GM04504 (cell line): ENCODE measurements at places on chromosomes 4 and X.
A peak's percentile ranks its signal among the peaks of the same experiment; 100 is the strongest.

GRCh38 chr4:119735165-119735651 lies 106.6 kb upstream of the PDE5A start:
- peak; percentile 79 for DNase-seq

- DNase-seq: no peak
These were observed 38.3 kb upstream of the MAPK10 start for GRCh38 chr4:86398187-86398586.

DNA sequence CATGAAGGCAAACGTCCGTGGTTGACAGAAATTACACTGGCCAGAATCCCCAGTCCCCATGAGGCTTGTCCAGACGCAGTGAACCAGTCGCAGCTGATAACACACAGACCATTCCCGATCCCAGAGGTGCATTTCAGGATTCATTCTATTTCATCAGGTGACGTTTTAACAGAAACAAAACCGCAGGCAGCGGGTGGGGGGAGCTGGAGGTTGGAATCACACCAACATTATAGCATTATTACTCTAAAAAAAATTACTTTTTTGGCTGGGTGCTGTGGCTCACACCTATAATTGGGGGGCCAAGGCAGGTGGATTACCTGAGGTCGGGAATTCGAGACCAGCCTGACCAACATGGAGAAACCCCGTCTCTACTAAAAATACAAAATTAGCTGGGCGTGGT lies 25.2 kb downstream of the NOP14 start:
- DNase-seq: no peak

- no peak for DNase-seq
These were observed 711.6 kb upstream of the GRID2 start for GRCh38 chr4:91592125-91592524.

- DNase-seq: peak; percentile 68
These were observed 32.3 kb upstream of the ZFX start for GRCh38 chrX:24117258-24117657.

- no peak for DNase-seq
These were observed 56.6 kb upstream of the HOPX start for GRCh38 chr4:56737666-56738065.

- no peak for DNase-seq
These were observed 226.1 kb upstream of the ANXA3 start for GRCh38 chr4:78325271-78326157.

- peak; percentile 8 for DNase-seq
These were observed 2.6 kb downstream of the RAB28 start for GRCh38 chr4:13481569-13481968.

DNA sequence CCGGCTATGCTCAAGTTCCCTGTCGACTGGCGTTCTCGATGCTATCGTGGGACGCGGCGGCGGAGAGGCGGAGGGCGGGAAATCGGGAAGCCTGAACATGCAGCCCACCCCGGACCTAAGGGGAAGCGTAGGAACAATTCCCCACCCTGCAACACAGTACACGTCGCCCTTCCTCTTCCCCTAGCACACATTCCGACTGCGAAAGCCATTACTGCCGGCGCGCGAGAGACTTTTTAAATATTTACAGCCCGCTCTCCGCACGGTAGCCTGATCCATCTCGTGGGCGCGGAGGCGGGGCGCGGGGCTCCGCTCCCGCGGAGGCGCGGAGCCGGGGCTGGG lies 48.1 kb upstream of the BCOR start:
- no peak for DNase-seq

- no peak for DNase-seq
These were observed 4.3 kb downstream of the ZXDB start for GRCh38 chrX:57596109-57596508.

- no peak for DNase-seq
These were observed 330.3 kb upstream of the EPHA5 start for GRCh38 chr4:66000510-66001117.

DNA sequence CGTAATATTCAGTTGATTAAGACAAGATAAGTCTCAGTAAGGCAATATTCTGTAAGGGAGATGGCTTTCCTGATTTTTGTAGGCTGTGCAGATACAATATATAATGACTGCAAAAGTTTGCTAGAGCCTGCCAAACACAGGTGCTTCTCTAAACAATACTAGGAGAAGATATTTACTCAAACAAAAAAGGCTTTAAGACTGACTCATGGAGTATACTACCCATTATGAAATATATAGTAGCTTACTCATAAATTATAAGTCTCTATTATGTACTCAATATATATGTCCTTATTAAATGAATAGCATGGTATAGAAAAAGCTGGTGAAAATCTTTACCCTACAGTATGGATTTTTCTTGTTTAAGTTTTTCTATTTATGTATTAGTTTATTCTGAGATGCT lies 93.2 kb upstream of the IL15 start:
- no peak for DNase-seq

- no peak for DNase-seq
These were observed 18.8 kb upstream of the SYNPO2 start for GRCh38 chr4:118869808-118870342.

GRCh38 chr4:51825341-51825740 lies 17.6 kb upstream of the DCUN1D4 start:
- DNase-seq: no peak

GRCh38 chr4:176363072-176363471 lies 43.3 kb downstream of the SPCS3 start:
- DNase-seq: no peak

- DNase-seq: no peak
These were observed 57.3 kb upstream of the CXCL8 start for GRCh38 chr4:73683033-73683432.

GRCh38 chrX:56385336-56385735 lies 153.2 kb downstream of the KLF8 start:
- DNase-seq: no peak

GRCh38 chr4:188986271-188986689 lies 847.0 kb downstream of the TRIML1 start:
- peak; percentile 20 for DNase-seq

- peak; percentile 3 for DNase-seq
These were observed 4.5 kb upstream of the NKX1-1 start for GRCh38 chr4:1410491-1411325.

GRCh38 chr4:37662861-37663390 lies 23.2 kb downstream of the RELL1 start:
- no peak for DNase-seq

GRCh38 chr4:181479141-181479540 lies 764.1 kb upstream of the TENM3 start:
- DNase-seq: no peak

DNA sequence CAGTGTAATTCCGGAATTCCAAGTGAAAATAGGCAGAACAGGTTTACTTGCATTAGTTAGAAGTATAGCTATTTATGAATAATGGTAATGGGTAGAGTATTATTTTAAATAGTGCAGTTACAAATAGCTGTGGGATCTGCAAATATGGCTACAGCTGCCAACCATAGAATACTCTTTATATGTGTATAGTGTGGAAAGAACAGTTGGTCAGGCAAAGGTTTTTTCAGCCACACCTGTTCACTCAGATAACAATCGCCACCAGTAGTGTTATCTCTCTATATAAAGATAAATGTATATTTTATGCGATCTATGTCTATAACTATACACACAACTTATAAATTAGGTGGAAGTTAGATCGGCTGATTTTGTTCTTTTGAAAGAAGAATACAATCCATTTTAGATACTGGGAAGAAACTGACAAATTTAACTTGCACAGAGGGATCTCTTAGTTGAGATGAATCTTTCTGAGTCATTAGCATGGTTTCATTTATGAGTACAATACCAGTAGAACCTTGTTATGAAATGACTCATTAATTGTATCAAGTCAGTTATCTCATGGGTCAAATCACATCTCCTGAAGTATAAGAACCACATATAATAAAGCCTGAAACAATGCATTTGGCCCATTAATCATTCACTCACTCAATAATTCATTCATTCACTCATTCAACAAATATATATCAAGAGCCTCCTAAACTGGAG lies 100.9 kb upstream of the NR3C2 start:
- no peak for DNase-seq

- no peak for DNase-seq
These were observed 81.2 kb upstream of the TBL1X start for GRCh38 chrX:9383655-9384054.

DNA sequence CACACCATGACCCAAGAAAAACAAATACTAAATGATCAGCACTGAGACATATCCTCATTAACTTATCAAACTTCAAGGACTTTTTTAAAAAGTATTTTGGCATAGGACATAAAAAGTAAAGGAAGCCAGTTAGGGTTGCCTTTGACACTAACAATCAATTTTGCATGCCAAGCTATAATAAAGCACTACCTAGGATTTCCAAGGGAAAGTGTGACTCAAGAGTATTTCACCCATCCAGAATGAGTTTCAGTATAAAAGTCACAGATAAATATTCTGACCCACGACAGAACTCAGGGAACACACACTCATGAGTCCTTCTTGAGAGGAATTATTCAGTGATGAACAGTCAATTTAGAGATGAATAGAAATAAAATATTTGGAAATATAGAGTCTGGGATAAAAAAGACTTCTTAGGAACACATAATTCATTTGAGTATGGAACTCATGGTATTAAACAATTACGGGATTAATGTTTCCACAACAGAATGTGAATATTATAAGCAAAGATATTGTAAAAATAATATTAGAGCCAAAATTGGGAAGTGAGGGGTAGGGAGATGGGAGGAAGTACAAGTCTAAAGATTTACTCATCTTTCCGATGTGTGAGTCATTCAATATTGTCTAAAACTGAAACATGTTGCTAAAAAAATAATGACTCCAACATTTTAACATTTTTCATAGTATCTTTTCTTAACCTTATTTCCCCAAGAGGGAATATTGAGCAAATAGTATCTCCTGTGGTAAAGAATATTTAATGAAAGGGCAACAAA lies 143.5 kb upstream of the LNX1 start:
- DNase-seq: peak; percentile 44

DNA sequence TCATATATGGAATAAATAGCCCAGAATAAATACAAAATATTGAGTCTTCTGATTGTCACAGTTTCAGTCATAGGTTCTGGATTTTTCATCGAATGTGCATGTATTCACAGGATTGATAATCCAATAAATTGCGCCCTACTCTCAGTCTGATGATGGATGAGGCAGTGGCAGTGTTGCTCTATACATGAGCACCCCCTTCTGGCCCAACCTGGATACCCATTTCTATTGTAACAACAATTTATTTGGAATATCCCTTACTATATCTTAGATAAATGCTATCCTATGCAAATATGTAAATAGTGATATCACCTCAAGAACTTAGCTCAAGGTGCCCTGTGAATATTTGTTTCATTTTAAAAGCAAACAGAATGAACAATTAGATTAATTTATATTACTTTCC lies 733.7 kb upstream of the PABPC4L start:
- peak; percentile 3 for DNase-seq

DNA sequence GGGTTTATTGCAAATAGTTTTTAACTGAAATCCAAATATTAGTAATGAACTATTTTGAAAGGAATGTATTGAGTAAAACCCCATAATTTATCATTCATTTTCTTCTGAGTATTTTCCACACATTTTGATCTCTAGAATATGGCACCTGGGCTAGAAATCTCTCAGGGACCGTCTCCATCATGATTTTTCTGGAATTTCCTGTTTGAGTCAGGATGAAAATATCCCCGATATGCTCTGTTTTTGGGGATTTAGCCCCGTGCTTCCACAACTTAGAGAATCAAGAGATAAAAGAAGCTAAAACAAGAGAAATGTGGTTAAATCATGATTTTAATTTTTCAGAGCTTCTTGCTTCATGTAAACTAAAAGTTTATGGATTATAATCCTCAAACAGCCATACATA lies 114.2 kb downstream of the SPCS3 start:
- DNase-seq: no peak

DNA sequence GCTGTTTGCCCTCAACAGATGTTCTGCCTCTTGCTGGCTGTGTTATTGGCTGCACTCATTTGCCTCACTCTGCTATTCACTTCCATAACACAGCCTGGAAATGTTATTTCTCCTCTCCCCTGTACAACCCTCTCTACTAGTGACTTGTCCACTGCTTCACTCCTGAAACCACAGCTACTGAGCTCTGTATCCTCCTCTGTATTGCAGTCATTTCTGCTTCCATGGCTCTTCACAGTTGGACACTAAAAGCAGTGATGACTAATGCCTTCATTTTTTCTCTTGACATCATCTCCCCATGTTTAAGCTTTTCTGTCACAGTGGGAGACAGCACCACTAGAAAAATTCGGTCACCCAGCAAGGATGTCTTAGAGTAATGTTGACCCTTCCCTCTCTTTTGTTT lies 123.0 kb upstream of the PPP1R2C start:
- DNase-seq: no peak

- no peak for DNase-seq
These were observed 43.0 kb upstream of the TEX13D start for GRCh38 chrX:124289443-124289842.

- DNase-seq: no peak
These were observed 73.2 kb upstream of the NKX1-1 start for GRCh38 chr4:1479454-1479853.

GRCh38 chrX:105483011-105483410 lies 262.5 kb upstream of the TEX13A start:
- no peak for DNase-seq

DNA sequence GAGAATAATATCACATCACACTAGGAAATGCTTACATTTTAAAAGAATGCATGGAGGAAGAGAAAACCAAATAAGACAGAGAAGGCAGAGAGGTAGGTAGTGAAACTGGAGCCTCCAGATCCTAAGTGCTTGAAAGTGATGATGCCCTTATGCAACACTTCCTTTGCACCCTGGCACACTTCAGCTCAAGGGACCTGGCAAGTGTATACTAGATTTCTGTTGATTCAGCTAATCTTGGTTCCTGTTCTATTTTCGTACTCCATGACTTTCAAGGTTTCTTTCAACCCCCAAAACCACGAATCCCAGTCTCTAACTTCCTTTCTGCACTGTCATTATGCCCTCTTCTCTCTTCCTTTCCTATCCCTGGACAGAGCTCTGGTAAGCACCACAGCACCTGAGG lies 36.9 kb upstream of the SH3KBP1 start:
- peak; percentile 1 for DNase-seq

- DNase-seq: no peak
These were observed 343.8 kb downstream of the GBA3 start for GRCh38 chr4:23036503-23036902.

DNA sequence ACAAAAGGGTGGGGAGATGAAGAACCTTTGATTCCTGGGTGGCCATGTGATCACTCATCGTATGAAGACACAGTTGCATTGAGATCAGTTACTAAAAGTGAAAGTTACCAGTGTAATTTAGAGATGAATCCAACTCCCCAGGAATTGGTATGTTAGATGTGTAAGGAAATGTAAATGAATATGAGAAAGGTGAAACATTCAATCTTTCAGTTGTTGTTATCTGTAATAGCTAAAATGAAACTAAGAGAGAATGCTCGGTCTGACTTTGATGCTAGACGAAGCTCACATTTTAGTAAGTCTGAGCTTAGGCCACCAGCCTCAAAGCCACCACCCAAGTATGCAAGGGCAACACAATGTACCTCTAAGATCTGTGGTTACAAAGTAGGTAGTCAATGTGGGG lies 194.3 kb upstream of the POF1B start:
- no peak for DNase-seq

GRCh38 chr4:95284655-95285054 lies 264.1 kb downstream of the UNC5C start:
- no peak for DNase-seq
